ENCODE measurements at places on chromosomes 11 and 22.
A peak's percentile ranks its signal among the peaks of the same experiment; 100 is the strongest.

DNA sequence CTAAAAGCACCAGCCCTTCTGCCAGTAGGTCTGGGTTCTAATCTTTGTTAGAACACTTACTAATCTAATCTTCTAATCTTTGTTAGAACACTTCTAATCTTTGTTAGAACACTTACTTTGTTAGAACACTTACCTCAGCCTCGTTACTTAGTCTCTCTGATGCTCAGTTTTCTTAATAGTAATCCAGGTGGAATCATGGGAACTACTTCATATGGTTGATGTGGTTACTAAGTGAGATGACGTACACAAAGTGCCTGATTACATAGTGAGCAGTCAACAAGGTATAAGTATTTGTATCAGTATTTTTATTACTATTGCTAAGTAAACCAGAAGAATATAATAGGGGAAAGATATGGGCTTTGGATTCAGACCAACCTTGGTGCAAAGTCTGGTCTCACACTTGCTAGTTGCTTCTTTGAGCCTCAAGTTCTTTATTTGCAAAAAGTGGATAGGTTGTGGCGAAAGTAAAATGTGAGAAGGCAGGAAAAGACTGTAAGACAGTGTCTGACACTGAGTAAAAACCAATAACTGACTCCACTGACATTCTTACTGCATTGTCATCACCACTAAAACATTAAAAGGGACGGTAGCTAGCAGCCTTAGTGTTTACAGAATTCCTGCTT, 83.7 kb downstream of the TRAF6 start:
- DNase-seq = no peak

- no peak for DNase-seq
Observed at GRCh38 chr11:3971756-3972404, 116.4 kb downstream of the STIM1 start.

- DNase-seq = peak; percentile 35
Observed at GRCh38 chr11:119756169-119756865, 27.3 kb upstream of the NECTIN1 start.

DNA sequence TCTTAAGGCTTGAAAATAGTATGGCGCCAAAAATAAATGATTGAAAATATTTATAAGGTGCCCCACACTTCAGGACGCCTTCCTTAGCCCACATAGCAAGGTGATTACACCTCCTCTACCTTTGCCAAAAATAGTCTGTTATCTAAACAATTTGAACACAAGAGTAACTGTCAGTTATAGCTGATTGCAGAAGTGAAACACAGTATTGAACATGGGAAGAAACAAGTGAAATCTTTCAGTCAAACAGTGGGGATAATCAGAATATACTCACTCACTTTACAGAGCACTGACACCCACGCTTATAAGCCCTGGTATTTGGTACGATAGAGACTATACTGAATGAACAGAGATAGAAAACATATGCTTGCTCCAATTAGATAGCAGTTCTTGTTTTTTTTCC, 203.1 kb downstream of the RAB38 start:
- DNase-seq = no peak

- no peak for DNase-seq
Observed at GRCh38 chr11:45301537-45302246, 15.6 kb upstream of the SYT13 start.

DNA sequence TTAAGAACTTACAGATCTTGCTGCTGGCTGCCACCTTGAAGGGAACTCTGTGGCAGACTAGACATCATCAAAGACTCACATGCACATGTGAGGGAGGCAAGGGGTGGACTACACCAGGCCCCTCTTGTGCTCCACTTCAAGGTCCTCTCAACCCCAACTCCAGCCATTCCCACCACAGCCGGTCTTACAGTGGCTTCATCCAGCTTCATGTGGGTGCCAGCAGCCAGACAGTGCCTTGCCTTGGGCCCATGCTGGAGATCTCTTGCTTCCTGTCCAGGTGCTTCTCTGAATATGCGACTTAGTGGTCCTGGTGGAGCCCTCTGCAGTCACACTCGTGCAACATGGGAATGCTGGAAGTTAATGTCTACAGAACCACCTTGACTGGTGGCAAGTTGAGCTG, 44.6 kb upstream of the WNT7B start:
- no peak for DNase-seq

DNA sequence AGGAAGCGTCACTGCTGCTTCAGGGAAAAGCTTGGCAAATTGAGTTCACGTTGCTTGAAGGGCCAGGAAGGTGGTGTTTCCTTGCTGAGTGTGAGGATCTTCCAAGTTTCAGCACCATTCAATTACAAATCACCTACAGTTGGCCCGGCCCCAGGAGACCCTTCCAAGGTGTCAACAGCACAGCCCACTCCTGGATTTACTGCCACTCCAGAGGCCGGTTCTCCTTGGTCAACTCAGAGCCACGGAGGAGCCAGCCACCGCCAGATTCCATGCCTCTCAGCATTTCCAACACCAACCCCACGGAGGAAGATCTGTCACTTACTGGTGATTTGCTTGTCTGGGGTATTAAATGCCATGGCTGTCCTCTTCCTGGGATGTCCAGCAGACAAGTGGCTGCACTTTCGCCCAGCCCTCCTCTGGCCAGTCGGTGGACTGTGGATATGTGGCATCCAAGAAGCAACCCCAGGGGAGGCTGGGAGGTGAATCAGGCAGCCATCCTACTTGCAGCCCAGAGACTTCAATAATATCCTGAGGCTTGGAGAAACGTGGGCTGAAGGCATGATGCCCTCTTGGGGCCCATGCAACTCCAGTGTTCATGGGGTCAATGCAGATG, 74.1 kb upstream of the SHANK2 start:
- no peak for DNase-seq

GRCh38 chr11:65945430-65945911, at the start of gene TSGA10IP:
Gene TSGA10IP, plus strand, starts transcription at chr11:65945480. Its CDS starts 196 bp downstream, at chr11:65945676.
- no peak for DNase-seq

DNA sequence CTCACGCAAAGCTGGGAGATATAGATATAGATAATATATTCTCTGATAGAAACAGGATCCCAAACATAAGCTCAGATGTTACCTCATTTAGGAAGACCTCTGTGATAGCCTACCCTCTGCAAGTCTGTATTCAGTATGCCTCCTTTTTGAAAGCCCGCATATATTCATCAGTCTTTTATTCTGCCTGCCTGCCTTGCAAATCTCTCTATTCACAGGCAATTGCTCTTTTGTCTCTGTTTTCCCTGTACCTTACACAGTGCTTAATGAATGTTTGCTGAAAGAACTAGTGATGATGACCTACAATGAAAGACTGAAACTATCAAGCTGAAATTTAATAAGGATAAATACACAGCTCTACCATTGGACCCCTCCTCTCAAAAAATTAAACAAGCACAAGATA, 18.4 kb downstream of the DEUP1 start:
- DNase-seq = no peak

GRCh38 chr11:6898911-6899310, 6.6 kb upstream of the OR2D2 start:
- DNase-seq = no peak

DNA sequence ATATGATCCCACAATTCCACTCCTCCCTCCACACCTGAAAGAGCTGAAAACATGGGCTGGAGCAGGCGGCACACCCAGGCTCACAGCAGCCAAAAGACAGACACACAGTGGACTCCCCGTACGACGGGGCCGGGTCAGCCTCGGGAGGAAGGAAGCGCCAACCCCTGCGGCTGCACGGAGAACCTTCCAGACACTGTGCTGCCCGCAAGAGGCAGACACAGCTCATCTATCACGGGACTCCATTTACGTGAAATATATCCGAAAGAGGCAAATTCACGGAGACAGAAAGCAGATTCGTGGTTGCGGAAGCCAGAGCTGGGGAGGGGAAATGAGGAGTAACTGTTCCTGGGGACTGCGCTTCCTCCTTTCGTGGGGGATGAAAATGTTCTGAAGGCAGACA, 165.0 kb downstream of the BRD1 start:
- DNase-seq = no peak

DNA sequence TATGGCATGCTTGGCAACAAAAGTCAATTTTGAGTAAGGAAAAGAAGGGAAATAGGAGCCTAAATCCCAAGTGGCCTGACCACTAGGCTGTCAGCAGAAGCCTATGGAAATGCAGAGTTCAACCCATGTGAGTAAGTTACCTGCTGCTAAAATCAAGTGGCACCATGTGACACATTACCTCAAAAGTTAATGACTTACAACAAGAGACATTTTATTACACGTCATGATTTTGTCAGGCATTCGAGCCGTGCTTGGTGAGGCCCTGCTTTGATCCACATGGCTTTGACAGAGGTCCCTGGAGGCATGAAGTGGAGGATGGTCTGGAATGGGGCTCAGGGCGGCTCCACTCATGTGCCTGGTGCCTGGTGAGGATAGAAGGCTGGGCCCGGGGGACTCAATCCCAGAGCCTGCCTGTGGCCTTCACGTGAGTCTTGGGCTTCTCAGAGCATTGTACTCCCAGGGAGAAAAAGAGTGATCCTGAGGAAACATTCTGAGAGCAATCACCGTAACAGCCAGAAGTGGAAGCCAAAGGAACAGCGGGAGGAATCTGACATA, 339.1 kb upstream of the B3GAT1 start:
- no peak for DNase-seq

DNA sequence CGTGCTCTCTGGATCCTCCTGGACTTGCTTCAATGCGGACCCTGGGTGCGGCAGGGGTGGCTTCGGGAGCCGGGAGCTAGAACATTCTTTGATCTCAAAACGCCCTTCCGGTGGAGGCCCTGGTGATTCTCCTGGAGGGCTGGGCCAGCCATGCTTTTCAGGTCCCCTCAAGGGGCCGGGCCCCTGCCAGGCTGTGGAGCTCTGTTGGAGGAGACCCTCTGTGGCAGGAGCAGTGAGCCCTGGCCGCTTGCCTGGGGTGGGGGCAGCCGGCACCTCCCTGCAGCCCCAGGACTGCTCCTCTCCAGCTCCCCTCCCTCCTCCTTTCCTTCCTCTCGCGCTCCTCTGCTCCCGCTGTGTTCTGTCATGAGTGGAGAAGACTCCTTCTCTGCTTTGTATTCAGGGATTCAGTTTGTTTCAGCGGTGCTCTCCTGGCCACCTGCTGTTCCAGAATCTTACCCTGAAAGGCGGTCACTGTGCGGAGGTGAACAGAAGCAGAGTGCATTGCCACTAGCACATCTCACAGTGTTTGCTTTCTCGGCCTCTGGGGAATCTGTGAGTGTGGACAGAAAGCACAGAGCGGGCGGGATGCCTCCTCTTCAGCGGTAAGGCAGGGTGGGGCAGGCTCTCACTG, 289.1 kb downstream of the TBC1D22A start:
- DNase-seq = no peak

DNA sequence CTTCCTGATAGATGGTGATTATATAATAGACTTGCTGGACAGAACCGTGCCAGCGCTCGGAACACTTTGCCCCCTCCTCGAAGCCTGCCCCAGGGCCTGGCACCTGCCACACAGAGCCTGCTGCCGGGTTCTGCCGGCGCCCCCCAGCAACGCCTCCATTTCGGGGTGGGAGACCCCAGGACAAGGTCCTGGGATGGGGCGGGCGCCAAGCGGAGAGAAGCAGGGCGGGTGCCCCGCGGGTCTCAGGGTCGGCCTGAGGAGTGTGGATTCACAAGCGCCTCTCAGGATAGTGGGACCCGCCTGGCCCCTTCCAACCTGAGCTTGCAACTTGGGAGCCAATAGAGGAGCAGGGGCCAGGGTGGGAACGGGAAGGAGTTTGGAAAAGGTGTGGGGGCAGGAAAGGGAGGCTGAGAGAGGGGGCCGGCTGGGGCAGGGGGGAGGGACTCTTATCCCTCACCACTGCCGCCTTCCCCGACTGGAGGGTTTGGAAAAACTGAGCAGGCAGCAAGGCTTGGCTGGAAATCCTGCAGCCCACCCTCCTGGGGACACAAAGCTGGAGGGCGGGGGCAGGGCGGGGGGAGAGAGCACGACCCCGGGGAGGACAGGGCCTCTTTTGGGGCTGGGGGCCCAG, 3.3 kb upstream of the BCL9L start:
- peak; percentile 66 for DNase-seq
